Stimulated activated CD8-positive, alpha-beta memory T cell treated with anti-CD3 and anti-CD28 coated beads, Interleukin-4, amount 100 ng/mL, for 24 hours (primary cell): ENCODE measurements at places on chromosomes 7 and 10.

GRCh38 chr7:144513334-144513733 is 109.8 kb upstream of the NOBOX start:
- DNase-seq = no peak

DNA sequence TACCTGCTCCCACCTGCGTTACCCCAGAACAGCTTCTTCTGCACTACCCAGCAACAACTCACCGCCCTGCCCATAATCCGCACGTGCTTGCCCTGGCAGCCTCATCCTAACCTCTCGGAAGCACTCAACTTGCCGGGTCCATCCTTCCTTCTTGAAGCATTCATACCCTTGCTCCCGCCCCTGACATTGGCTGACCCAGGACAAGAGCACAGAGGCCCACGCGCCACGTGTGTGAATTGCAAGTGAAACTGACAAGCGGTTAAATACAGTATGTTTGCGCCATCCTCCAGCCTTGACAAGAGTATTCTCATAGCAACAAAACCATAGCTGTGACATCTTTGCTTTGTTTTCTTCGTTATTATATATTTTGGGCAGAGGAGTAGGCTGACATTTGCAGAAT is 10.9 kb upstream of the OCM start:
- no peak for DNase-seq

GRCh38 chr7:117630501-117630900 is 150.7 kb downstream of the CFTR start:
- DNase-seq = no peak

- DNase-seq = no peak
Measured at GRCh38 chr7:141593134-141593533, 41.9 kb downstream of the AGK start.

DNA sequence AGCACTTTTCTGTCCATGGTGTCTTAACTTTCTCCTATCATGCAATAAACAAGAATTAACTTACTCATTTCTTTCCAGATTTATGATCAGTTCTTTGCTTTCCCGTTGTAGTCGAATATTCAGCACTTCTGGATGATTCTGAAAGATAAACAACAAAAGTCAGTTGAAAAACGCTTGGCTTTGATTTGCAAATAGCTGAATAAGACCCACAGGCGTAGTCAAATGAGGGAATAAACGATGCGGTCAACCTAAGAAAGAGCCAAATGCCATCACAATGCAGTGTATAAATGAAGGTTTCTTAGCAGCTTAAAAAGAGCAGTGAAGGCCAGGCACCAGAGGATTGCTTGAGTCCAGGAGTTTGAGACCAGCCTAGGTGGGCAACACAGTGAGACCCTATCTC is 109.4 kb downstream of the ADAM12 start:
- no peak for DNase-seq

GRCh38 chr7:150514748-150515222 is at the start of gene GIMAP7:
TSS of gene GIMAP7 (plus strand) at chr7:150514872. CDS start at chr7:150519975, 5,103 bp downstream.
- peak; percentile 33 for DNase-seq

DNA sequence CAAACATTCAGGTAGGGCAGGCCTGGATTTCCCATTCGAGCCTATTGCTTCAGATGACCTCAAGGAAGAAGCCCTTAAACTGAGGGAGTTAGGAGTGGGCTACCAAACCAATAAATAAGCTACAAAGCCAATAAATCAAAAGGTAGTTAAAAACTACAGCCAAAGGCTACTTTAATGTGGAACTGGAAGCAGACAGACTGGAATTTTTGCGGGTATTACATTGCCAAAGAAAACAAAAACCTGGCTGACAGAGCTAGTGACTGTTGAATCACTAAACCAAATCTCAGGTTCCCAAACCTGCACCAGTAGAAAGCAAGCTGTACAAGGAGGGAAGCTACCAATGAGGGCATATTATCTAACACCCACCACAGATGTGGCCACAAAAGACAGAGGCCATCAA is 315.6 kb downstream of the GRM8 start:
- DNase-seq = no peak

- DNase-seq = no peak
Measured at GRCh38 chr7:39761449-39761848, 138.1 kb downstream of the RALA start.

DNA sequence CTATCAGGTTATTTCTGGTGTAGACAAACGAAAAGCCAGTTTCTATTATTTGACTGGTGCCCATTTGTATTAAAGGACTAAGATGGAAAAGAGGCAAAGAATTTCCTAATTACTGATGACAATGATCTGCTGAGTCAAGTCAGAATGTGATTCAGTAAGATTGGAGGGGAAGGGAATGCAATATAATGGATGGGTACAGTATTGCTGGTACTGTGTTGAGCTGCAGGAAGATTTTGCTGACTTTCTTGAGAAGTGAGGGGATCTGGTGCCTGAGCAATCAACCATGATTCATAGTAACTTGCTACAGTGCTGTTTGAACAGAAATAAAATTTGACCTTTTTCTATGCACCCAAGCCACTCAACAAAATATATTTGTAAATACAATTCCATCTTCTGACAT is 139.1 kb upstream of the RHEB start:
- DNase-seq = no peak

DNA sequence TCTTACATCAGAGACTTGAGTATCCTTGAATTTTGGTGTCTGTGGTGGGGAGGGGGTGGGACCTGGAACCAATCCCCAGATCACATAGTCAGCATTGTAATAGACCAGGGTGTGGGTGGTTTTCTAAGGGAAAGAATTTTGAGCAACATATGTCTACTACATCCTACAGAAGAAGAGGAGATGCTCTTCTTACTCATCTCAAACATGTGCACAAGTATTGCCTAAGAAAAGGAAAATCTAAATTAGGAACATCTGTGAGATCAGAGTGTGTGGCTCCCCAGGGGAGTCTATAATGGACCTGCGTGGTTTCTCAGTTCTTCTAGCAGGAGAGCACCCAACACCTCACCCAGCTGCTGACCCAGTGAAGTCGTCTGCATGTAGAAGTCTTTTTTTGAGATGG is 148.8 kb downstream of the CCDC3 start:
- no peak for DNase-seq

GRCh38 chr10:3107426-3107961 is 40.1 kb downstream of the PFKP start:
- DNase-seq = no peak

- DNase-seq = no peak
Measured at GRCh38 chr10:45325116-45325515, 9.7 kb upstream of the OR13A1 start.

DNA sequence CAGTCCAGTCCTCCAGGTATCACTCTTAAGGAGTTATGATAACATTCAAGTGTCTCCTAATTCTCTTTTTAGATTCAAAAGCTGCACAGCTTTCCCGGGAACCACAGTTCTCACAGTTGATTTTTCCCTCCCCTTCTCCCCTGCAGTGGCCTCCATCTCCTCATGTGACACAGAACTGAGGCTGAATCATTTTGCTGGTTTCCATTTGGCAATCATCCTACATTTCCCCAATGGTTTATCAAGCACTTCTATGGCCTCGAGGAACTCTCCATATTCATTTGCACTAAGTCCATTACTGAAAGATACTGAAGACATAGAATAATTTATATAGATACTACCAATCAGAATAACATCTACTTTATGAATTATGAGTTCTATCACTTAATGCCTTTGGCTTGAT is 484.9 kb downstream of the GPAM start:
- no peak for DNase-seq

DNA sequence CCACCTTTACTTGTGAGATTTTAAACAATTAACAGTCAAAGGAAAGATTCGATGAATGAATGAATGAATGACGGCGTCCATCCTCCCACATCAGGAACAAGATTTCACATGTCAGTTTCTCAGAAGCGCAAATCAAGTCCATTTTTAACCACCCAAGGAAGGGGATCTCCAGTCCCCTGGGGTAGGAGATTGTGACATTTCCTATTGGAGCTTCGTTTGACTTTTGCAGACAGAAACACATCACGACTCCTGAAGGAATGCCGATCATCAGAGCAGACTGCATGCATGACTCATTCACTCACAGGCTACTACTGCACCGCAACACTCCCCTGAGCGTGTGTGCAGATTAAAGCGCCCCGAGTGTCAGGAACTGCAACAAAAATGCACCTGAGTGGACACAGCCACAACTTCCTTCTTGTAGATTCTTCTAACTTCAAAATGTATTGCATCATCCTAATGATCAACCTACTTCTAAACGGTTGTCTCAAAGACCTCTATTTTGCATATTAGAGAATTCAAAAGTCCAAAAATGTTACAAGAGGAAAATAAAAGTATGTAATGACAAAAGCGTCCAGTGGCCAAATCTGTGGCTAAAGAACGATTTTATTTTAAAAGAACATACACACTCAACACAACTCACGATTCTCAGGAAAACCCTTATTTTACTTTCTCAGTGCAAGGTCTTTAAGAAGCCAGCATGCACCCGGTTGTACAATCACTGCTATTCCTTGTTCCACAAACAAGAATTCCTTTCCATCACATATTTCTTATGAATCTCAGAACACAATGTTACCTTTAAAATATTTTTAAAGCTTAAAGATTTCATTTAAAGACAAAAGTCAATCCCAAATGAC is 172.6 kb downstream of the FAM107B start:
- peak; percentile 21 for DNase-seq

DNA sequence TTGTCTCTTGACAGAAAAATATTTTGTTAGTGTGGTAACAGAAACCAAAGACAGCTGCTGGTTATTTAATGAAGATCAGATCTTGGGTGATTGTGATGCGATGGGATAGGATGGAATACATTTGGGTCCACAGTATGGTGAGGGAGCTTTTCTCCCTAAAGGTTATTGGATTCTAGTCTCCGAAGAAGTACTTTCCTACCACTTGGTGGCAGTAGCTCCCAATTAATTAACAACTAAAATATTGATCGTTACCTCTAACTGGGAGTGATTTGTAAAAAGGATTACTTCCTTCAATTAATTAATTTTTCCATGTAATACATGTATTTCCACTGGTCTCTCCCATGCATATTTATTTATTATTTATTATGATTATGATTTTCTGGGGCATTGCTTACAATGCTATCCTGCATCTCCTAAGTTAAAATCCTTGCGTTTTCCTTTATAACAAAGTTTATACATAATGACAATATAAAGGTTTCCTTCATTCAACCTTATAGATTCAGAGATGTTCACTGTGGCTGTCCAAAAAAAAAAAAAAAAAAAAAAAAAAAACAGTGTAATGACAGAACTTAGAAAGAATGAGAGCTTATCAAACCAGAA is 25.6 kb downstream of the TMEM196 start:
- DNase-seq = no peak

- DNase-seq = no peak
Measured at GRCh38 chr7:47480576-47481538, 101.1 kb downstream of the TNS3 start.

DNA sequence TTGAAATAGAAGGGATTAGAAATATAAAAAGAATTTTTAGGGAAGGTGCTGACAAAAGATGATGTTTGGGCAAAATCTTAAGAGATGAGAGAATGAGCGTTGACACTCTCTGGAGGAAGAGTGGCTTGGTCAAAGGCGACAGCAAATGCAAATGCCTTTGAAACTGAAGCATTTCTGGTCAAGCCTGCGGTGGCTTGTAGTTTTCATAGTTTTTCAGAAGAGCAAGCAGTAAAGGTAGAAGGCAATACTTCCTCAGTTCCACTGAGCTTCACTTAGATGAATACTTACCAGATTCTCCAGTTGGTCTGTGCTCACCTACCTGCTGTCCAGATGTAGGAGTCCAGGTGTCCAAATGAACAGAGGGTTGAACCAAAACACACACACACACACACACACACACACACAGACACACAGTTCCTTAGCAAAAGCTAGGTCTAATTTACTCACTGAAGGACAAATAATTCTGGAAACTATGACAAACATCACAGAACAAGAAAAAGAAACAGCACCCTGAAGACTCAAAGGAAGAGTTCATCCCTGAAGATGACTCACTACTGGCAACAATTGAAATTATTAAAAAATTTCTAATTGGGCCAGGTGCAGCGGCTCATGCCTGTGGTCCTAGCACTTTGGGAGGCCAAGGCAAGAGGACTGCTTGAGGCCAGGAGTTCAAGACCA is 12.1 kb upstream of the STK17A start:
- no peak for DNase-seq

GRCh38 chr10:70816220-70816894 is 609 bp downstream of the SGPL1 start:
- peak; percentile 35 for DNase-seq

GRCh38 chr10:19209319-19209718 is 160.7 kb downstream of the MALRD1 start:
- no peak for DNase-seq

GRCh38 chr10:119805702-119806230 is 66.9 kb downstream of the MCMBP start:
- no peak for DNase-seq

DNA sequence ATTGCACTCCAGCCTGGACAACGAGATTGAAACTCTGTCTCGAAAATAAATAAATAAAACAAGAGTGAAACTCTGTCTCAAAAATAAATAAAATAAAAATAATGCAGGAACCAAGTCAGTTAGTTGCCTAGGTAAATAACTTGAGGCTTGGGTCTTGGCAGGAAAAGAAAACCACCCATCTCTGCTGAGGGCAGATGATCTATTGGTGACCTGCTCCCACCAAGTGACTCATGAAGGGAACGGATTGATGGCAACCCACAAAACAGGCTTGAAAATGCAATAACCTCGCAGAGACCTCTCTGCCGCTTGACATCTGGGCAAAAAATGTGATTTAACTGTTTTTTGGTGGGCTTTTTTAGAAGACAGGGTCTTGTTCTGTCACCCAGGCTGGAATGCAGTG is 86.6 kb downstream of the CALN1 start:
- no peak for DNase-seq

DNA sequence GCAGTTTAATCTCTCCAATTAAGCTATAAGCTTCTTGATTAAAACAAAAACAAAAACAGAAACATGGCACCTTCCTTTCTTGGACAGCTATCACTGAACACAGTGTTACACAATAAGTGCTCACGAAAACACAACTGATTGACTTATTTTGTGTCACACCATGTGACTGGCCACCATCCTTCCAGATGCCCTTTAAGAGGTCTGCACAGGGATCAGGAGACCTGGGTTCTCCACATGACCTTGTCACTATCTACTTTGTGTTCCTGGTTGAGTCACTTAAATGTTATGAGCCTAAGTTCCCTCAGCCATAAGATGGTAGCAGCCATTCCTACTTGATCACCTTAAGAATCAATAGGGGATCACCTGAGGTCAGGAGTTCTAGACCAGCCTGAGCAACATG is 120.1 kb downstream of the HIPK2 start:
- DNase-seq = no peak

DNA sequence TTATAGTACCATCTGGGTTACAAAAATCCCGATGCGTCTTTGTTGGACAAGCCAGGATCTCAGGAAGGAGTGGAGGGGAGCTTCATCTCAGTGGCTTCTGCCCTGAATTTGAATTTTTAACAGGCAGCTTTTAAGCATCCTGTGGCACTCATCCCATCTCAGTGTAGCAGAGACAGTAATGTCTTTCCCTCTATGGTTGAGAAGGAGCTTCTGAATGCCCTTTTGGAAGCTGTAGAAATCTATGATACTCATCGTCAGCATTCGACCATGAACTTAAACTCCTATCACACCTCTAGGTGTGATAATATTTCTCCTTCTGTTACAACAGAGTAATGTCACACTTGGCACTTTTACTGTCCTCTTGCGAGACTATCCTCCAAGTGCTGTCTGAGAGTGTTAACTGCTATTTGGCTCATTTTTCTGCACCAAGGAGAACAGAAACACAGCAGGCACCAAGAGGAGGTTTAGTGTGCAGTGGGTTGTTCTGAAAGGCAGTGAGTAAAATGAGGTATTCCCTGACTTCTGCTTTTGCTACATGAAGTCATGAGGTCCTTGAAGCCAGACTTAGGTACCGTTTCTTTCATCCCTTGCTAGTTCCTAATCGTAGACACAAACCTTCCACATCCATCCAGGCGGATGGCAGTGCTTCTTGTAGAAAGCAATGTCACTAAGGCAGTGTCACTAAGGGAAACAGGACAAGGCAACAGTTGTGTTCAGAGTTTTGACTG is 177.4 kb downstream of the CELF2 start:
- no peak for DNase-seq
